Esophagus squamous epithelium (tissue), 5 donors: ENCODE measurements at places on chromosomes 11 and 22.

GRCh38 chr11:94675239-94675638, 92.9 kb upstream of the AMOTL1 start:
- DNase-seq, result no peak

GRCh38 chr22:17866621-17867020, 92.4 kb upstream of the BID start:
- no peak for DNase-seq

DNA sequence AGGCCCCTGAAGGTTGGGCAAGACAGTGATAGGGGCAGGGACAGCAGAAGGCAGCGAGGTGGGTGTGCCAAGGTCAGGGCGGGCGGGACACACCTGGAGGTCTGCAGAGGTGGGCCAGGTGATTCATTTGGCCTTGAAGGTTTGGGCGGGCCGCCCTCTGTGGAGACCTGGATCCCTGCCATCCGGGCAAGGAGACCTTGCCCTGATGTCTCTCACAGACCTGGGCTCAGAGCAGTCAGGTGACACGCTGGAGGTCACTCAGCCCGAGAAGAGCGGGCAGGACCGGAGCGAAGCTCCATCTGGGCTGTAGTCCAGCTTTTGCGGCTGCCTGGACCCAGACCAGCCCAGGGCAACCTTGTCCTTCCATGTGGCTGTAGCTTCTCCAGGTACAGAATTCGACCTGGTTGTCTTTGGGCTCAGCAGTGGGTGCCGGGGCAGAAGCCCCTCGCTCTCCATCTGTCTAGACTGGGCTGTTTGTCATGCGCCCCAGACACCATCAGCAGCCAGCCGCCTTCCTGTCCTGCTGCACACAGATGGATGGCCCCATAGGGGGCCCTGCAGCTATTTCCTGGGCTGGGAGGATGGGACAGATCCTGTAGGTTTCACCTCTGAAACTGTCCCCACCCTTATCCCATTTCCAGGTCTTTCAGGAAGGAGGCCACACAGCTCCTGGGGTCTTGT, 3.1 kb downstream of the MRGPRG start:
- DNase-seq, result no peak

DNA sequence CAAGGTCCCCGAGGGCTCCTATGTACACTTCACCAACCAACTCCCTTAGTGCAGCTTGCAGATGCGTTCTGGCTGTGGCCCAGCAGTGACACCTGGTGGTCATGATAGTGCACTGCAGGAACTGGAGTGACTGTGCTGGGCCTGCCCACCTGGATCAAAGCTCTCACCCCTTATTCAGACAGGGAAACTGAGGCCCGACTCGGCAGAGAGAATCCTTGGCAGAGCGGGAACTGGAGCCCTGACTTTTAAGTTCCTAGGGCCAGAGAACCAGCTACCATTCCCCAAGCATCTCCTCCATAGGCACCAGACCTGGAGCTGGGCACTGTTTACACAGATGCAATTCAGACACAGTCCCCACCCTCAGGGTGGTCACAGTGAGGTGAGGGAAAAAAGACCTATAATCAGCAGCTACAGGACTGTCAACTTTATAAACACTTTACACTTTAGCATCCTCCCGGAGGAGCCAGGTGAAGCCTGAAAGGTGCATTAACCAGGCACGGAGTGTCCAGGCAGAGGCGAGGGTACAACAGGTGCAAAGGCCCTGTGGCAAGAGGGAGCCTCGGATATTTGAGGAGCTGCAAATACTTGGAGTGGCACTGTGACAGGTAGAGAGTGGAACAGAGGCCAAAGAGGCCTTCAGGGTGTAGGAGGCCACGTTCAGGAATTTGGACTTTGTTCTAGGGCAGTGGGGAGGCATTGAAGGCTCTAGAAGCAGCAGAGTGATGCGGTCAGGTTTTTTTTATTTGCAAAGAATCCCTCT, 22.0 kb downstream of the RHBDD3 start:
- DNase-seq, result peak; percentile 10

DNA sequence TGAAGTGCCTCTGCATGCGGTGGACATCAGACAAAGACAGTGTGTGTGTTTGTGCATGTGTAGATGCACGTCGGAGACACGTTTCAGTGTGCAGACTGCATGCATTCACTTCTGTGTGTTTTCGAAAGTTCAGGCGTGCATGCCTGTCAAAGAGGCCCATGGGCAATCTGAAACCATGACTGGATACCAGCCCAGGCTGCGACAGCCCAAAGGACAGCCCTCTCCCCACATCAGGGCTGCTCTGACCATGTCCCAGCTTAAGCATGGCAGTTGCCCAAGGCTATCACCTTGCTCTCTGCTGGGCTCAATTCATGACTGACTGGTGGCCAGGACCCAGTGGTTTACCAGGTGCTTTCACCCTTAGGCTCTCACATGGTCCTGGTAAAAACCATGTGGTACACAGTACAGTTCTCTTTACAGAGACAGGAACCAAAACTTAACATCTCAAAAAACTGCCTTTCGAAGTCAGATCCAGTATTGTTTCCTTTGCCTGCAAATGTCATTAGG, 423.7 kb upstream of the CADM1 start:
- no peak for DNase-seq

DNA sequence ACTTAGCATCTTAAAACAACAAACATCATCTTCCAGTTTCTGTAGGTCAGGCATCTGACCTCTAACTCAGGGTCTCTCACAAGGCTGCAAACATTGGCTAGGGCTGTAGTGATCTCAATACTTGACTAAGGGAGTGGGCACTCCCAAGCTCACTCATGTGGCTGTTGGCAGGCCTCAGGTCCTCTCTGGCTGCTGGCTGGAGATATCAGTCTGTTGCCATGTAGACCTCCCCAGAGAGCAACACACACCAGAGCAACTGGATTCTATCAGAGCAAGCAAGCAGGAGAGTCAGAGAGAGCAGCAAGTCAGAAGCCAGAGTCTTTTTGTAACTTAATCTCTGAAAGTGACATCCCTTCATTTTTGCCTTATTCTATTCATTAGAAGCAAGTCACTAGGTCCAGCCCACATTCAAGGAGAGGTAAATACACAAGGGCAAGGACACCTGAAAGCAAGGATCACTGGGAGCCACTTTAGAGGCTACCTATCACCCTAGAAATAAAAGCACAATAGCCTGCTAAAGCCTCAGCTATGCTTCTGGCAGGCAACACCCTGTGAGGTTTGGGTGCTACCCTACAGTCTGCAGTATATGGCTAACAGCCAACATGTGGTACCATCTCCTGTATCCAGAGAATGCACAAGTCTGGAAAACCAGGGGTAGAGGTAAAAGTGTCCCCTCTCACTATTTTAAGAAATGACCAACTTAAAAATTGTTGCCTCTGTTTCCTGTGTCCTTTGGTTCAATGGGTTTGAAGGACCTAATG, 33.5 kb upstream of the CD44 start:
- DNase-seq, result no peak
